Stimulated activated CD8-positive, alpha-beta memory T cell treated with anti-CD3 and anti-CD28 coated beads, Interleukin-15, amount 100 ng/mL, for 4 hours (primary cell): ENCODE measurements at places on chromosomes 11 and 22.

DNA sequence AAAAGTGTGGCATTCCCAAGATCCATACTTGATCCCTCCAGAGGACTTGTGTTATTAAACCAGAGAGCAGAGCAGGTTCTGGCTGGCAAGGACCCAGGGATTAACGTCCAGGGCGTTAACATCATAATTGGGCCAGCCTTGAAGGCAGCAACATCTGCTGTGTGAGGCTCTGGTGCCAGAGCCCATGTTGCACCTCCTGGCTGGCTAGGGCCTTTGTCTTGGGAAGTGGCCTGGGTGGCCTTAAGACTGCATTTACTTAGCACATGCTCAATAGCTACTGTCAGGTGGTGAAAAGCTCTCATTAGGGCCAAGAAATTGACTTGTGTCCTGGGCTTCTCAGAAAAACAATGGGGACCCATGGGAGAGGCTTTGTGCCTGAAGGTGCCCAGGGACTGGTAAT, 66.6 kb downstream of the CACNG2 start:
- no peak for DNase-seq

DNA sequence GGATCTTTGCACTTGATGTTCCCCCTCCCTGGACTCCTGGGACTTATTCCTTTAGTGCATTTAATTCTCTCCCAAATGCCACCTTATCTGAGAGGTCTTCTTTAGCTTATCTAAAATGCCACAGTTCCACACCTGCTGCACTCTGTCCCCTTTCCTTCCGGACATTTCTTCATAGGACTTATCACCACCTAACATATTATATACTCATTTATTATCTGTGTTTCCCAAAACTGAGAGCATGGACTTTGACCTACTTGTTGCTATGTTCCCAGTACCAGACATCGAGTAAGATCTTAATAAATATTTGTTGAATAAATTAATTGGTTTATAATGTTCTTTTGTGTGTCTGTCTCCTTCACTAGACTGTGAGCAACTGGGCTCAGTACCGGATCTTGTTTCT, 585.3 kb downstream of the INSC start:
- DNase-seq = no peak

GRCh38 chr11:118609380-118610224, 2.2 kb downstream of the PHLDB1 start:
- DNase-seq = no peak

DNA sequence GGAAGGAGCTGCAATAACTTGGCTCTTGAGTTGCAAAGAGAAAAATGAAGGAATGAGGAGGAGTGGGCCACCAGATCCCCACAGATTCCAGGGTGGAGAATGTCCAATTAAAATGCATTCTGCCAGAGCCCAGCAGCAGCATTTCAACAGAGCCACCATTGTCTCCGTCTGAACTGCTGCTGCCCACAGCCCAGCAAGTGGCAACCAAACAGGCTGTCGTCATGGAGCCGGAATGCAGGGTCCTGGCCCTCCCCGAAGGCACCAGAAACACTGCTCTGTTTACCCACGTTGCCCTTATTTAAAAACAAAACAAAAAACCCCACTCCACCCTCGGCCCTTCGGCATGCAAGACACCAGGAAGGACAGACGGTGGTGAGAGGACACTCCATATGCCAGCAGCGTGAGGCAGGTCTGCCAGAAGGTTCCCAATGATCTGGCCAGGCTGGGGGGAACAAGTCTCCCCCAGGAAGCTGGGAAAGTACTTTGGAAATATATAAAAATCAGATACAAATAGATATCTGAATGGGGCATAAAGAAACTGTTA, 32.5 kb downstream of the PLEKHA7 start:
- DNase-seq = no peak

DNA sequence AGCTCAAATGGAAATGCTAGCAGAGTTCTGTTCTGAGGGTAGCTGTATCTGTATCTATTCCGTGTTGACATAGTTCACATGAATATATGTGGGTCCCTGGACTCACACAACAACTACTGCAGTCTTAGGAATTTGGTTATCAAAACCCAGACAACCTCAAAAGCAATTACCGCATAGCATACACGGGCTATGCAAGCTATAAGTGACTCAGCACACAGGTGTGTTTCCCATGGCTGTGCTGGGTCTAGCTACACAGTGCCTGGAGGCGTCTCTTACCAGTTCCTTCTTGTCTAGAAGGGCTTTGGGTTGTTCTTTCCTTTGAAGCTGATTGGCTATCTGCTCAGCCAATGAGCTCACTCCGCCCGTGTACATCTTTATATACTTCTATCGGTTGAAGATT, 98.2 kb upstream of the BID start:
- no peak for DNase-seq

DNA sequence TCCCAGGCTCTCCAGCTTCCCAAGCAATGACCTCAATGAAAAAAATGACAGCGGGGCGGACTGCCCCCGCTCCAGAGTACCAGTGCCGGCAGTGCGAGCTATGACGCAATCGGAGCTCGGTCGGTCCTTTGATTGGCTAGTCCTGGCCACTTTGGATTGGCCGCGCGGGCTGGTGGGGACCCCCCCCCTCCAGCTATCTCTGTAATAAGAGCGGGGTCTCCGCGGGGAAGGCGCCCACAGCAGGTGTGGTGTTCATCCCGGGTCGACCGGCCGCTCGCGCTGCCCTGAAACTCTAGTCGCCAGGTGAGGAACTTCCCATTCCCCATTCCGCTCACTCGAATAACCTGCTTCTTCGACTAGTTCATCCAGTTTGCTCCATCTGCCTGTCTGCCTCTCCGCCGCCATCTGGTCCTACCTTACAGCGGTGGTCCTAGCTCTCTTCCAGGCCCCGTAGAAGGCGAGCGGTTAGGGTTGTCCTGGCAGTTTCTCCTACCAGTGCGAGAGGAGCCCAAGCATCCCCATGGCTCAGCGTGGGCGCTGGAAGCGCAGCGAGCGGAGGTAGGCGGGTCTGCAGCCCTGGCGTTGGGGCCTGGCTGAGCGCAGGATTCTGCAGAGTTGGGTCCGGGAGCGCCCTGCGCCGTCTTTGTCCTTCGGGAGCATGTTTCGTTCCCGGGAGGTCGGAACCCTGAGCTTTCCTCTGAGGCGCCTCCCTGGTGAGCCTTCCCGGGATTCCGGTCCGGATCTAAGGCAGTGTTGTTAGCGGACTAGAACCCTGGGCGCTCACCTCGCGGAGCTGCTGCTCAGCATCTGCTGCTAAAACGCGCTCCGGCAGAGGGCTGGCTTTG, at the start of gene CALCB:
Gene CALCB (plus strand): TSS at position 233 of the 845 bp plus-strand sequence. CDS start 1,126 bp downstream, outside the sequence.
- DNase-seq = no peak

DNA sequence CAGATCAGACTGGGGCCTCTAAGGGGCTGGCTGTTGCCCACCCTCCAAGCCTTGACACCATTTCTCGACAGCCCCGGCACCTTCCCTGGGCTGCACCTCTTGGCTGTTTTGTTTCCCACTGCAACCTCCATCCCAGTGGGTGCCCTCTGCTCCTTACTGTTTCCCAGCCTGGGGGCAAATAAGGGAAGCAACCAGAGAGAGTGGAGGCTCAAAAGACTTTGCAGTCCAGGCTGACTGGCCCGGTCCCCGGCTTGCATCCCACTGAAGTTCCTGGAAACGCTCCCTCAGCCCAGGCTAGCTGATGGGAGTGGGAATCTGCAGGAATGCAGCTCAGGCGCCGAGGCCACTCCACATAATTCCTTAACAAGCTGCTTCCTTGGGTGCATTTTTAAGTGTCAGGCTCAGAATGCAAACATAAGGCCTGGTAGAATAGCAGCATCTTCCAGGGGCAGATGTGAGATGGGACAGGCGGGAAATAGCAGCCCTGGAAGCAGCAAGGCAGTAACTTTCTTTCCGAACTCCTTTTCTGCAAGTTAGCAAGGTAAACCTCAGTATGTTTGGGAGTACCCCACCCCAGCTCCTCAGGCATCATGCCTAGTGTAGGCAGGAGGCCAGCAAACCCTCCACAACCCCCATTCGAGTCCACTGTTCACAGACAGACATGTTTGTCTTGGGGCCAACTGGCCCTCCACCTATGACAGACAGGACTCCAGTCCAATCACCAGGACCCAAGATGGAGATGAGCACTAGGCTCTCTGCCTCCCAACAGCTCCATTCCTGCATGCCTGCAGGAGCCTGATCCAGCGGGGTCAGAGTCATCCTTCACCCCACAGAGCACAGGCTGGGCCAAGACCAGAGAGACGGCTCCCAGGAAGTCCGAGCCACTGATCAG, 39.3 kb downstream of the RPL27A start:
- no peak for DNase-seq

DNA sequence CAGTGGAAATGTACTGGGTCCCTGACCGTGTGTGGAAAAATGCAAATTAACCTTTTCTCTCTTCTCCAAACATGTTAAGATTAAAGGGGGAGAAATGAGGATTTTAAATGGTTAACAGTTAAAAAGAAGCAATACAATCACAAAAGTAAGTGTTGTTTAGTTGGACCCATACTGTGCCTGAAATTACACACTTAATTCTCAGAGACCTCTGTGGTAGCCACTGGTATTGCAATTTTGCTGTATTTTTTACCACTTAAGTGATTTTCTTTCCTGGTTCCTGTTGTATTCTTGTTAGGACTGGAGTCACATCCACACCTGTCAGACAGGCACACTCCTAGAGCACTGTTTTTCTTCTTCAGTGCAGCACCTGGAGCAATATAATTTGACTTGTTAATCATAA, 179.6 kb upstream of the PDGFD start:
- no peak for DNase-seq

GRCh38 chr11:131811383-131811782, 441.0 kb downstream of the NTM start:
- no peak for DNase-seq

- no peak for DNase-seq
Observed at GRCh38 chr11:43150697-43151096, 161.1 kb upstream of the API5 start.

- DNase-seq = no peak
Observed at GRCh38 chr22:34943830-34944229, 122.1 kb upstream of the ISX start.

- no peak for DNase-seq
Observed at GRCh38 chr22:48234011-48234410, 1471.6 kb downstream of the TBC1D22A start.

DNA sequence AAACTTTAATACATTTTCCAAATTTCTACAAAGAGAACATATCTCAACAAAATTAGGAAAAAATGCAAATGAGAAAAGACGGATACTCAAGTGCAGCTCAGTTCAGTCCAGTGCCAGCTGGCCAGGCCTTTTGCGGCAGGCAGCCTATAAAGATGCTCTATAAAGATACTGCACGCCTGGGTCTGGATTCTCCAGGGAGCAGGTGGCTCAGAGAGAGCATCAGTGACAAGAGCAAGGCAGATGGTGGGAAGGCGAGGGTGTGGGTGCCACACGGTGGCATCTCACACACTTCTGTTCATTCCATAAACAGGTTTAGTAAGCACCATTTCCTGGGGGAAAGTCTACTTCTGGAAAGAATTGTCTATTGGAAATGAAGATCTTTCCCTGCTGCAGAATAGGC, 18.1 kb upstream of the SCN3B start:
- no peak for DNase-seq

DNA sequence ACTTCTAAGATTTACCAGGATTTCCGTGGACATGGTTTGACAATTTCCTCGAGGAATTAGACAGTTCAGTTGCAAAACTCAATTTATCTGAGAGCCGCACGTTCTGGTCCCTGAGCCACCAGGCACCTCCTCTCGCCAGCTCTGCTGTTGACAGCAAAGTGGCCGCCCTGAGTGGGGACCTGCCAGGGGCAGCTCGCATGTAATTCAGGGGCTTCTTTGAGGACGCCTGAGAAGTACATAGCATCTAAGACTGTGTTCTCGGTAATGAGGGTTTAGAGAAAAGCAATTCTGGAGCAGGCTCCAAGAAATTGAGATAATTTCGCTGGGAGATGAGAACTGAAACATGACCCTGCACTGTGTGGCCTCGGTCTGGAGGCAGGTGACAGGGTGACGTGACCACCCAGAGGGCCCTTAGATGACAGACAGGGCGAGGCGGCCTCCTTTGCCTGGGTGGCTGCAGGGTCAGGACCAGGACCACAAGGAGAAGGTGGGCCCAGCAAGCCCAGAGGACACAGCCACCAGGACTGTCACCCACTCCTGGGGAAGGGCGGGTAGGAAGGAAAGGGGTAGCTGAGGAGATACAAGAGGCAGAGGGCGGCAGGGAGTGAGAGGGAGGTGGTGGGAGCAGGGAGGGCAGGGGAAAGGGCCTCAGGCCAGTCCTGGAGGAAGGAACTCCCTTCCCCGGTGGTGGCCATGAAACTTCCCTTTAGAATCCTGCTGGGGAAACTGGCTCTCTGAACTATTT, 55.0 kb downstream of the RTL6 start:
- DNase-seq = no peak

DNA sequence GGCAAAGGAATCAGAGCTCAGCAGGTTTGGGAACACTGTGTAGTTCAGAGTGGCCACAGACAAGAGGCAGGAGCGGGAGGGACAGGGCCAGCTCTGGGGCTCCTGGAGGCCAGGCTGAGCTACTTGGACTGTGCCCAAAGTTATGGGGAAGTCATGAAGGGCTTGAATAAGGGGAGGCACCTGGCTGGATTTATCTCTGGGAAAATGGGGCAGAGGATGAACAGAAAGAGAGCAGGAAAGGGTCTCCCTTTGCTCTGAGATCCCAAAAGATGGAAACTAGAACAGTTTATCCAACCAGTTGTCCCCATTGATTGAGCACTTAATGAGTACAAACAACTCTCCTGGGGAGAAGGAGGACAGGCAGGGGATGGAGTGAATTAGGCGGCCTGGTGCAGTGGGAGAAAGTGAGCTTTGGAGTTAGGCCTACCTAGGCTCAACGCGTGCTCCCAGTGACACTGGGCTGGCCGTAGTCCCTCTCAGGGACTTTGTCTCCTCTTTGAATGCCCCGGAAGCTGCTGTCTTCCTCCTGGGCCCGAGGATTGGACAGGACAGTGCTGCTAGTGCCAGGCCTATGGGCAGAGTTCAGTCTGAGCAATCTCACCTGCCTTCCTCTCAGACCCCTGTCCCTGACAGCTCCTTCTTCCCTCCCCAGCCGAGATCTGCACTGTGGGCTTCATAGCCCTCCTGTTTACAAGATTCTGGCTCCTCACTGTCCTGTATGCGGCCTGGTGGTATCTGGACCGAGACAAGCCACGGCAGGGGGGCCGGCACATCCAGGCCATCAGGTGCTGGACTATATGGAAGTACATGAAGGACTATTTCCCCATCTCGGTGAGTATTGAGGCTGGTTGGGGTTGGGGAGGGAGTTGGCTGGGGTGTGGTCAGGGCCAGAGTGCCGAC, 2.0 kb downstream of the MOGAT2 start:
- DNase-seq = no peak

DNA sequence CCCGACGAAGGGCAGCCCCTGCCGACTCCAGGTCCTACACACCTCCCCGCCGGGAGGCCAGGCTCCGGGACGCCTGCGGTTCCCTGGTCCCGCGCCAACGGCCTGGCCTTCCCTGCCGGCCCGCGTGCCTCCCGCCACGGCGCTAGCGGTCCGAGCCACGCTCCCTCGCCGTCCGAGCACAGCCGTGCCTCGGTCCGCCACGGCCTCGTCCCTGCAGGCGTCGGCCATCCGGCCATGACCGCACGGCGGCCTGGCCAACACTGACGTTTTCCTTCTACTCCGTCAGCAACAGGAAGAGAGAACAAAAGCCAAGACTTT, 532 bp downstream of the EIF4G2 start:
- DNase-seq = no peak

DNA sequence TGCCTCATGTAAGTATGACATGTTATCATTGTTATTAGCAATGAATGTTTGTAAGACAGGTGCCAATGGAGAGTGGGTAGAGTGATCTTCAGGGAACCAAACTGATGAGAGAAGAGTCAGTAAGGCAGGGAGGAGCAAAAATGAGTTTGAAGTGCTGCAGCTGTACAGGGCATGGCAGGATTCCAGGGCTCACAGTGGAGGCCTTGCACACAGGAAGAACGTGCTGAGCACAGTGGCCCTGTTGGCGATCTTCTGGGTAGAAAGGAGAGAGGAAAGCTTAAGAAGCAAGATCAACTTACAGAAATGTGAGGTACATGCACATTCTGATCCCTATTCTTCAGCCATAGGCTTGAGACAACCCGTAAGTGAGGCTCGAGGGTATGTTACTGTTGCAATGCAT, 219.3 kb upstream of the TMEM45B start:
- DNase-seq = no peak
